LNCaP clone FGC (cell line): ENCODE measurements at places on chromosomes 11 and 22.

- DNase-seq = no peak
These were observed 61.5 kb downstream of the BTG4 start for GRCh38 chr11:111450480-111451320.

GRCh38 chr11:47616726-47617416, 22.7 kb upstream of the C1QTNF4 start:
- no peak for DNase-seq

- DNase-seq = no peak
These were observed 540 bp downstream of the MEN1 start for GRCh38 chr11:64809781-64810241.

DNA sequence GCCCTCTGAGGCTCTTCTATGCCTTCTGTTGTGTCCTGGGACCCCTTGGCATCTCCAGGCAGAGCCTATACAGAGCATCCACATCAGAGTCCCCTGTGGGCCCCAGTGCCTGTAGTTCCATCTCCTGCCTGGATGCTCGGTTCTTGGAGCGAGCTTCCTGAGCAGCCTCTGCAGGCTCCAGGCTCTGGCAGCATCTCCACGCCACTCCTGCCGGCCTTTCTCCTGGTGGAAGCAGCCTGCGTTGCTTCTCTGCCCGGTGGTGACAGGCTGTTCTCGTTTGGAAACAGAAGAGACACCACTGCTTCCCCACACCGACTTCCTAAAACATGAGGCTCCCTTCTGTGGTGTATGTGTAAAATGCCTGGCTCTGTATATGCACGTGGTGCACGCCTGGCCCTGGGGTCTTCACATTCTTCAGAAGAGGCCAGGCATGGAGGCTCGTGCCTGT, 52.8 kb downstream of the BCR start:
- no peak for DNase-seq

GRCh38 chr22:47623763-47624148, 861.3 kb downstream of the TBC1D22A start:
- DNase-seq = no peak

- no peak for DNase-seq
These were observed 34.9 kb downstream of the TBC1D22A start for GRCh38 chr22:46797355-46797754.

DNA sequence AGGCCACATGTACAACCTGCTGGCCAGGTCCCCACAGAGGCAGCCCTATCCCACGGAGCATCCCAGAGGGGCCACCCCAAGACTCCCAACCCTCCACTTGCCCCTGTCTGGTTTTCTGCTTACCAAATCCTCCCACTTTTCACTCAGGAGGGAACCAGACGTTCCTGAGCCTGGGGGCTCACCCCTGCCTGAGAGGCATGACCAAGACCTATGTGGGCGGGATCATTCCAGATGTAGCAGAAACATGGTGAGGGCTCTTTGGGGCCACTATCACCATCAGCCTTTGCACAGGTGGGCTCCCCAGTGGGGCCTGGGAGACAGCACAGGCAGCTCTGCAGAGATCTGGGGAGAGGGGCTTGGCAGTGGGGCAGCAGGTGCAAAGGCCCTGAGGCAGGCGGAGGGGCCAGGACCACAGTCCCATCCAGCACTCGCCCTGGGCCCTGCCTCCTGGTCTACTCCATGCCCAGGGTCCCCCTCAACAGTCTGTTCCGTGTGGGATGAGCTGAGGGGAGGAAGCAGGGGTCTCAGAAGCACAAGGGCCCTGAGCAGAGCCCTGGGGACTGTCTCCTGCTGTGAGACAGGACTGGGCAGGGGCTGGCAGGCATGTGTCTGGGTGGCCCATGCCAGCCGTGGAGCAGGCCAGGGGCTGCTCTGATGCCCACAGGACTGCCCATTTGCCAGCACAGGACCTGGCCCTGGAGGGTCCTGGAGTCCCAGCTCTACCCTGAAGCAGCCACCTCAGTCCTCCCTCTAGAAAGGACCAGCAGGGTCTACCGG, 9.4 kb downstream of the PIM3 start:
- no peak for DNase-seq

GRCh38 chr11:86798988-86799387, 1.4 kb upstream of the PRSS23 start:
- DNase-seq = no peak

DNA sequence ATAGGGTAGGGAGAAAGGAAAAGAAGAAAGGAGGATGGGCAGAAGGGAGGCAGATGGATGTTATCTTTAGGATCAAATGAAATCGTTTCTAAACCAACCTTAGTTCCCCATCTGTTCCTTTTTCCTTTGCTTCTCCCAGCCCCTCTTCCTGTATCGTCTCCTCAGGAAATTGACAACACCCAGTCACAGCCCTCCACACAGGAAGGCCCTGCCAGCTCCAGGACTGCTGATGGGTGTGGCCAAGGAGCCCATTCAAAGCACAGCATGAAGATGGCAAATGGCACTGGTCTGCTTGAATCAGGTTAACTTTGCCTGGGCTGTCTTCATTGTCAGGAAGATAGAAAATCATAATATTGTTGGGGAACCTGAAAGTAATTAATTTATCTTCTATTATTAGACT, 164.8 kb downstream of the C11orf87 start:
- no peak for DNase-seq

GRCh38 chr11:85918910-85919794, 64.0 kb downstream of the CCDC83 start:
- DNase-seq = no peak

- no peak for DNase-seq
These were observed 41.3 kb downstream of the POU2F3 start for GRCh38 chr11:120281143-120281795.

- DNase-seq = no peak
These were observed 73.2 kb downstream of the ARHGAP8 start for GRCh38 chr22:44825310-44826150.

DNA sequence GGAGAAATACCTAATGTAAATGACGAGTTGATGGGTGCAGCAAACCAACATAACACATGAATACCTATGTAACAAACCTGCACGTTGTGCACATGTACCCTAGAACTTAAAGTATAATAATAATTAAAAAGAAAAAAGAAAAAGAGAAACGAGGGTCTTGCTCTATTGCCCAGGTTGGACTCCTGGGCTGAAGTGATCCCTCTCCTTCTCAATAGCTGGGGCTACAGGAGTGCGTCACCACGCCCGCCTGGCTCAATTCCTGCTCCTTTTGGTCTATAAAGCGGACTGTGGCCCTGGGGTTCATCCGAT, 521 bp upstream of the PTS start:
- DNase-seq = no peak

- DNase-seq = no peak
These were observed 92.7 kb downstream of the ETS1 start for GRCh38 chr11:128494418-128495332.

GRCh38 chr11:117466966-117467365, 139.3 kb downstream of the CEP164 start:
- DNase-seq = no peak

- no peak for DNase-seq
These were observed 93.6 kb upstream of the ISX start for GRCh38 chr22:34972191-34972897.

GRCh38 chr11:44607987-44608386, 42.5 kb downstream of the CD82 start:
- peak; percentile 19 for DNase-seq

DNA sequence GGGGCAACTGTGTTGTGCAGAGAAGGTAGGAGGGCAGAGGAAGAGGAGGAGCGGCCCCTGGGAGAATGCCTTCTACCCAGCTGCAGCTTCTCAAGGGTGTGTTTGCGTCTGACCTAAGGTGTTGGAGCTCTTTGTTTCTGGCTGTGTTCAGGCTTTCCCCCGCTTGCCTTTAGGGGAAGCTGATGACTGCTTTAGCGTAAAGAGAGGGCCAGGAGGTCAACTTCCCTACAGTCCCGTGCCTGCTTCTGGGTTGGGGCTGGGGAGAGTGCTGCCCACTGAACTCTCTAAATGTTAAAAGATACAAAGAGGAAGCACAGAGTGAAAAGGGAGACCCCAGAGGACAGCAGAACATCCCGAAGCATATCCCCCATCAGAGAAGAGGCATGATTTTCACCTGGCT, 99.2 kb downstream of the PTPRJ start:
- DNase-seq = no peak

GRCh38 chr11:126339073-126339862, 16.2 kb upstream of the ST3GAL4 start:
- no peak for DNase-seq

GRCh38 chr11:78832226-78832947, 257.7 kb upstream of the NARS2 start:
- no peak for DNase-seq
